ENCODE measurements at places on chromosomes 2 and 18.

DNA sequence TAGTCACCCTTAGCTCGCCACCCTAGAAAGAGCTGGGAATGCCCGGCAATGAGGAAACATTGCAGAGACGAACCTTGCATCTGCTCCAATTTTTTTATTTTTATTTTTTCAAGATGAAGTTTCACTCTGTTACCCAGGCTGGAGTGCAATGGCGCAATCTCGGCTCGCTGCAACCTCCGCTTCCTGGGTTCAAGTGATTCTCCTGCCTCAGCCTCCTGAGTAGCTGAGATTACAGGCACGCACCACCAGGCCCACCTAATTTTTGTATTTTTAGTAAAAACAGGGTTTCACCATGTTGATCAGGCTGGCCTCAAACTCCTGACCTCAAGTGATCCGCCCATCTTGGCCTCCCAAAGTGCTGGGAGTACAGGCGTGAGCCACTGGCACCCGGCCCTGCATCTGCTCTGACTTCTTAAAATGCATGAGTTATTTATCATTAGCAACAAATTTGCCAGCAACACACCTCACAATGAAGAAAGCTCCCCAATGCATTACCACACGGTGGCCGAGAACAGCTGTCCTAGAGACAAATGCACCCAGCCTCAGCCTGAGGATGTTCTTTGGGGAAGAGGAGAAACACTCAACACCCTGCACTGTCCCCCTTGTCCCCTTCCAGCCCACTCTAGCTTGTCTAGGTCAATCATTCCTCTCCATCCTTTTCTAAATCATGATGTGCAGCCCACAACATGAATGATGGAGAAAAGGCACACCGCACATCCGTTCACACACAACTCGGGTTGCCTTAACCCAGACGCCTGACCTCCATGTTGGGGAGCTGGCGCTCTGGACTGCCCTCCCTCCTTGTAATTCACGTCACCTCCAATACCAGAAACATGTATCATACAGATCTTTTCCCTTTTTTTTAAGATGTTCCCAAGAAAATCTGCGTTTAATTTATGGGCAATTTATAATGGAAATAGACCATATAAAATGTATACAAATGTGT is 46.9 kb downstream of the TTC32 start:
- DNase-seq = no peak

DNA sequence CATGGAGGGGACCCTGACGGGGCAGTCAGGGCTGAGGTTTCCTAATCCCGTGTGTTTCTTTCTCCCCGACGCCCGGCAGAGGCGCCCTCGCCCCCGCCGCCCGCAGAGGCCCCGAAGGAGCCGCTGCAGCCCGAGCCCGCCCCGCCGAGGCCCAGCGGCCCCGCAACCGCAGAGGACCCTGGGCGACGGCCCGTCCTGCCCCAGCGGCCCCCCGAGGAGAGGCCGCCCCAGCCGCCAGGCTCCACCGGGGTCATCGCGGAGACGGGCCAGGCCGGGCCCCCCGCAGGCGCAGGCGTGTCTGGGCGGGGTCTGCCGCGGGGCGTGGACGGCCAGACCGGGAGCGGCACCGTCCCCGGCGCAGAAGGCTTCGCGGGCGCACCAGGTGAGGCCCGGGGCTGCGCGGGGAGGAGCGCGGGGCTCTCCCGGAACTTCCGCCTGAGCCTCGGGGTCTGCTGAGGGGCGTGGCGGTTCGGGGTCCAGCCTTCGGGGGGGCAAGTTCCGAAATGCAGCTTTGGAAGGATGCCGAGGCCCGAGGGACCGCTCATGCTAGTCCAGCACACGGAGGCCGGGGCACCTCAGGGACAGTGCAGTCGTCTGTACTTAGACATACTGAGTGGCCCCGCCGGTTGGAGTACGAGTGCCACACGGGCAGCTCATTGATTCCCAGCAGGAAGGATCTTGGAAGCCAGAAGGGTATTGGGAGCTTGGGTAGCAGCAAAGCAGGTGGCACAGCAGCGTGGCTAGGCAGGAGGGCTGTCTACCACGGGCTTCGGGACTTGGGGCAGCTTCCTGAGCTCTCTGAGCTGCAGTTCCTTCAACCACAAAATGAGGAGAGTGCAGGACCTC is 60.1 kb downstream of the EMILIN2 start:
- no peak for DNase-seq

- DNase-seq = peak; percentile 53
These were observed 17.7 kb upstream of the SP3 start for GRCh38 chr2:173982918-173983317.

DNA sequence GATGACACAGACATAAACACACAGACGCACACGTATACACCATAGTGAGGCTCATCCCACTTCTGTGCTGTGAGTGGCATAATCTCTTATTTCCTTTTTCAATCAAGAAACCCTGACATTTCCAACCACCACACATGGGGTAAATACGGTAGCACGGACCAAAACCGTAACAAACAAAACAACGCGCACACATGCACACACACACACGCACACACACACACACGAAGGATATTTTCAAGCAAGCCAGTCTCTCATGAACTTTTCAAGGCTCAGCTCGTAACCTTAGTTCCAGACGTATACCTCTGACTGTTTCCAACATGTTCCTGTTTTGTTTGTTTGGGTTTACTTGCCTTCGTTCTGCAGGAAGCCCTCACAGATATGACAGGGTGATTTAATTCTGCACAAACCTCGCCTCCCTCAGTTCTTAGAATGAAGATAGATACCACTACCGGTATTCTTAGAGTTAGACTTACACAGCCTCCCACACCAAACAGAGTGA is 119.8 kb downstream of the BCL2 start:
- DNase-seq = no peak

- no peak for DNase-seq
These were observed 23.3 kb upstream of the IL18RAP start for GRCh38 chr2:102399499-102400141.

DNA sequence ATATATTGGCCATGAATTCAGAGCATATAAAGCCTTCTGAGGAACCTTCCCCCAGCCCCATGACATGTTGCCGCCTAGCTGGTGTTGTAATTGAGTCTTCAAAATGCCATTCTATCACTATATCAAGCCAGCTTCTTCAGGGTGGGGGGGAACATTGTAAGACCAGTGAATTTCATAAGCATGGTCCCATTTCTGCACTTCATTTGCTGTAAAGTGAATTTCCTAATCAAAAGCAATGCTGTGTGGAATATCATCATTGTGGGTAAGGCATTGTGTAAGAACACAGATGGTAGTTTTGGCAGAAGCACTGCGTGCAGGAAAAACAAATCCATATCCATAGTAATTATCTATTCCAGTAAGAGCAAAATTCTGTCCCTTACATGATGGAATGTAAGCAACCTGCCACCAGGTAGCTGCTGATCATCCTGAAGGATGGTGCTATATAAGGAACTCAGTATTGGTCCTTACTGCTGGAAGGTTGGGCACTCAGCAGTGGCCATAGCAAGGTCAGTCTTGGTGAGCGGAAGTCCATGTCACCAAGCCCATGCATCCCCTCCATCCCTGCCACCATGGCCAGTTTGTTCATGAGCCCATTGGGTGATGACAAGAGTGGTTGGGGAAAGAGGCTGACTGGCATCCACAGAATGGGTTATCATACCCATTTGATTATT is 159.4 kb downstream of the COPS8 start:
- no peak for DNase-seq

- no peak for DNase-seq
These were observed 52.6 kb downstream of the PPP4R1 start for GRCh38 chr18:9561759-9562158.

DNA sequence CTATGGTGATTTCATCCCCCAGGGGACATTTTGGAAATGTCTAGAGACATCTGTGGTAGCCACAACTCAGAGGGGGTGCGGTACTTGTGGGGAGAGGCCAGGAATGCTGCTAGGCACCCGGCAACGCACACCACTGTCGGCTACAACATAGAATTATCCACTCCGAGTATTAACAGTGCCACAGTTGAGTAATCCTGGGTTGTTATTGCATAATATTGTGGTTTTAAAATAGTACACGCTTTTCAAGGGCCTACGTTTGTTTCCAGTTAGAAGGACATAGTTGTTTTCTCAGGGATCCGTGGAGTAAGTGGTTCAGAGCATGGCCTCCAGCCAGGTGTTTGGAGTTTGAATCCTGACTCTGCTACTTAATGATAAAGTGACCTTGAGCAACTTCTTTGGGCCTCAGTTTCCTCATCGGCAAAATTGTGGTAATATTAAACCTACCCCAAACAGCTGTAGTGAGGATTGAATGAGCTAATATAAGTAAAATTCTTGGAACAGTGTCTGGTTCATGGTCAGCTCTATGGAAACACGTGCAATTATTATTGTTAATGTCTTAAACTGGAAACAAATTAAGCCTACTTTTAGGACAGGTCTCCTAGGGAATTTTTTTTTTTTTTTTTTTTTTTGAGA is 24.5 kb downstream of the CYP27A1 start:
- no peak for DNase-seq

All from anterior cingulate cortex (tissue), 58 donors.